ENCODE measurements at places on chromosomes 3 and 15. TPM values are rescaled to one million over a fixed set of nuclear protein-coding genes. Genes with fewer than 3 reads are reported as not detected.

The SEMA5B gene
- total RNA-seq, result not detected

The RYR3 gene
- 0.42 TPM for total RNA-seq

The MCTP2 gene
- 25.3 TPM for total RNA-seq

The CP gene
- not detected for total RNA-seq

The MYRIP gene
- not detected for total RNA-seq

The LYZL4 gene
- not detected for total RNA-seq

The PLA2G4E gene
- not detected for total RNA-seq

The APOD gene
- total RNA-seq, result not detected

The HTR3E gene
- total RNA-seq, result not detected

The EPHA6 gene
- not detected for total RNA-seq

The SQOR gene
- 44.5 TPM for total RNA-seq

The STIMATE gene
- 19.9 TPM for total RNA-seq

The AMIGO3 gene
- not detected for total RNA-seq

The ZNF385D gene
- not detected for total RNA-seq

The SERPINI2 gene
- not detected for total RNA-seq

The TRH gene
- total RNA-seq, result not detected

The EPHB1 gene
- total RNA-seq, result 1.8 TPM

The MYL3 gene
- not detected for total RNA-seq

The PROS1 gene
- total RNA-seq, result 8.3 TPM
